ENCODE measurements at places on chromosomes 13 and 19.

GRCh38 chr19:35100588-35101533, 14.8 kb upstream of the FXYD3 start:
- DNase-seq, result no peak

DNA sequence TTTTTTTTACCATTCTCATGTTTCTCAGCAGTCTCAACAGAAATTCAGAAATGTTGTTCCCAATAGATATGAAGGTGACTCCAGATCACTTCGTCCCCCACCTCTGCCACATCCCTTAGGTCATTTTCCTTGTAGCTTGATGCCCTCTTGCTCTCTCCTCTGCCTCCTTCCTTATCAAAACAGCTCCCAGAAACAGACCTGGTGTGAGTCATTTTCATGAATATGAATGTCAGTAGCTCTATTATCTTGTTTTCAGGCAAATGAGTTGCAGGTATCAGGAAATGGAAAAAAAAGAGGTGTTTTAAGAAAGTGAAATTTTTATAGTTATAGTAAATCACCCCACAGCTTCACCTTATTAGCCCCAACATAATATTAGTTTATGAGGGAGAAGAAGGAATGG, 539.3 kb downstream of the SUCLA2 start:
- no peak for DNase-seq

DNA sequence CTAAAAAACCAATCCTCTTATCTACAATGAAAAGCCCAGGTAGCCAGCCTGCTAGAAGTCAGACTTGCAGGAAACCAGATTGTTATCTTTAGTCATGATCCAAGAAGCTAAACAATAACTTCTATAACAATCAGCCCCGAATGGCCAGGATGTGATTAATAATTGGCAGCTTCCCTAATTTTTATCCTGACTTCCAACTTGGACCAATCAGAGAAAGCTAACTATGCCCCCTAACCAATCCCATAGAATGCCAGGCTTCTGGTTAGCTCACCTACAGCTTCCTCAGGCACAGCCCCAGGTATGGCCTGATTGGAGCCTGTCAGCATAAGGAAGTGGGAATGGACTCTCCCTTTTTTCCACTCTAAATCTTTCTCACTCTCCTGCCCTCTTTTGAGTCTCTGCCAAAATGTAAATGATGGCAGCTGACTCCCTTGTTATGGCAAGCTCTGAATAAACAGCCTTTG, 394.9 kb downstream of the DLEU7 start:
- DNase-seq, result no peak

DNA sequence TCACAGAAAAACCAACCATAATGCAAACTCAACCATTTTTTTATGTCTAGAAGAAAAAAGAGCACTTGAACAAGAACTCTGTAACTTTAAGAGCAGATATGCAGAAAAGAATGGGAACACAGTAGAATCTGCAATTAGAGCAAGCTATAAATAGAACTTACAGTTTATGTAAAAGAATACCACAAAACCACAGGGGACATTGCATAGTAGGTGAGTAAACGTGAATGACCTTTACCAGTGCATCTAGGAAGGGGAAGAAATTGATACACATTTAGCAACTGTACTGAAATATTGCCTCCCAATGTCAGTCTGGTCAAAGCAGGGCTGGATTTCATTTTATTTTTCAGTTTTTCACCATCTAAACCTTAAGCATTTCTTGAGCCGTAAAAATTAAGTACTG, 242.2 kb upstream of the EDNRB start:
- no peak for DNase-seq

- DNase-seq, result no peak
Measured at GRCh38 chr19:4738734-4739133, 15.1 kb upstream of the DPP9 start.

DNA sequence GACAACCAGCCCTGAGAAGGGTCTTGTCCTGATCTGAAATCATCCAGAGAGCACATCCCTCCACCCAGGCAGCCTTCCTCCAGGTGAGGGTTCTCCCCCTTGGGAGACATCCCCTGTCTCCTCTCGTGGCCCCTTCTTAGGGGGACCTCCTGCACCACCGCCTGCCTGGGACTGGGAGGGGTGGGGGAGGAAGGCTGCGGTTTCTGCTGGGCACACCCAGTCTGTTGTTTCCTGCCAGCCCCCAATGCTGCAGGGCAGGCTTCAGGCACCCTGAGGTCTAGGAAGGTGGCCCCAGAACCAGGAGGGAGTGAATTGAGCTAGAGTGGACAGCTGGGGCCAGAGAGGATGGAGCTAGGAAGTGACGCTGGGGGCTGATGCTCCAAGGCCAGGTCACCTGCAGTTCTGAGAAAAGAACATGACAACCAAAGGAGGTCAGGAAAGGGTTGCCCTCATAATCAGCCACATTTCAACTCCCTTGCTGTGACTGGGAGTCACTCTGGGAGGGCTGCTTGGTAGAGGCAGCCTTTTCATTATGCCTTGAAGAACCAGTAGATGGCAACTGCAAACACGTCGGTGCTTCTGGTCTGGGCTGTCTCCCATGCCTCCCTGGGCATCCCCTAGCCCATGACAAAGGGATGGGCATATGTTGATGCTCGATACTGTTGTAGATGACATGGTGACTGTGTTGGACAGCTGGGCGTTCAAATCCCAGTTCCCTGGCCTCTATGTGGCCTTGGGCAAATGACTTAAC, 1.4 kb downstream of the ARHGEF18 start:
- peak; percentile 43 for DNase-seq

- no peak for DNase-seq
Measured at GRCh38 chr19:7400815-7401214, 52.1 kb downstream of the ARHGEF18 start.

GRCh38 chr13:43573361-43573740, 213.4 kb downstream of the ENOX1 start:
- no peak for DNase-seq

DNA sequence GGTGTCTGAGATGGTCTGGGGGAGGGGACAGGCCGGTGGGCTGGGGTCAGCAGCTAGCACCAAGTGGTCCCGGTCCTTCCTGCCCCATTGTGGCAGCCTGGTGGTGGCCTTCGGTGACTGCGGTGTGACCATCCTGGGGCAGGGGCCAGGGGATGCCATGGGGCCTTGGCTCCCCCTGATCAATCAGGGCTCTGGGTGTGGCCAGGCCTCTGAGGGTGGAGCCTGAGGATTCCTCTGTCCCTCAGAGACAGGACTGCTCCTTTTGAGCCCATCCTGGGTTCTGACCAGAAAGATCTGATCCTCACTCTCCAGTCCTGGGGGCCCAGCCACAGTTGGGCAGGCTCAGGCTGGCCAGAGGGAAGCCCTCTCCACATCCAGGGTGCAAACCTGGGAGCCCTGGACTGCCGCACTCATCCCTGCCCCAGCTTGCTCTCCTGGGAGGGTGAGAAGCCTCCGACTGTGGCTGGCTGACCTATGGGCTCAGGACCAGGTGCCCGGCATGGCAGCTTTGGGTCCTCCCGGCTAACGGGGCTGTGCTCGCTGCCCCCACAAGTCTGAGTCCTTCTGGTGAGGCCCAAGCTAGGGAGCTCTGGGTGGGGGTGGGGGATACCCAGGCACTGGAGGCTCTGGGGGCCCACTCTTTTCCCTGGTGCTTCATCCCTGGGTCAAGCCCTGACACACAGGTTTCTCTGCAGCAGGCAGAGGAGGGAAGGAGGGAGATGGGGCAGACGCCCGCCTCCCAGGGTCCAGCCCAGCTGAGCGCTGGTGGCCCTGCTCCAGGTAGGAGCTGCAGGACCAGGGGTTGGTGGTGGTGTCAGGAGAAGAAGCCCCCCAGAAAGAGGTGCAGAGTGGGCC, 59.5 kb downstream of the IER2 start:
- no peak for DNase-seq

GRCh38 chr19:18319591-18320135, 3.2 kb downstream of the LSM4 start:
- no peak for DNase-seq

GRCh38 chr13:32840989-32841713, 175.1 kb upstream of the KL start:
- DNase-seq, result no peak

DNA sequence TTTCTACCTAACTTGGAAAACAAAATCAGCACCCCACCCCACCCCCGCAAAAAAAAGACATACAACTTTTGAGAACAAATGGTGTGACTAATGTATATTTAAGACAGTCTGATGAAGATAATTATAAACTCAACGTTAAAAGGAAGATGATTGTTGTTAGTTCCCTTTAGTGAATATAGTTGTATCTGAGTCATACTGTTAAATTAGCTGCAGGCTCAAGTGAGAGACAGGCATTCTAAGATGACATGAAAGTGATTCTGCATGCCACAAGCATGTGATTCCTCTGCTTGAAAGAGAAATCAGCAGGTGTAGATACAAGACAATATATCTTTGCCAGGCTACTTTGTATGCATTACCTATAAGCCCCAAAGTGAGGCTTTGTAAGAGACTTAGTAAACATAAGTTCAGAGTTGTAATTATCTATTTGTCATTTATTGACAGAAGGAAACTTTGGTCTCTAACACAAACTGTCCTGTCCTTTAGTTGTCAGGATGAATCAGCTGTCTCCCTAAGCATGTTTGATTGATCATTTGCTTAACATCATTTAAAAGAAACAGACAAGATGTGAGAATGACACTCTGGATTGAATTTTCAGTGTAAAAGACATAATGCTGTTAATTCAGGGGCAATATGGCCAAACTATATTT, 319.4 kb upstream of the HTR2A start:
- no peak for DNase-seq

GRCh38 chr13:66264971-66265370, 965.2 kb downstream of the PCDH9 start:
- no peak for DNase-seq

GRCh38 chr19:11203194-11204075, 6.1 kb upstream of the KANK2 start:
- DNase-seq, result no peak

DNA sequence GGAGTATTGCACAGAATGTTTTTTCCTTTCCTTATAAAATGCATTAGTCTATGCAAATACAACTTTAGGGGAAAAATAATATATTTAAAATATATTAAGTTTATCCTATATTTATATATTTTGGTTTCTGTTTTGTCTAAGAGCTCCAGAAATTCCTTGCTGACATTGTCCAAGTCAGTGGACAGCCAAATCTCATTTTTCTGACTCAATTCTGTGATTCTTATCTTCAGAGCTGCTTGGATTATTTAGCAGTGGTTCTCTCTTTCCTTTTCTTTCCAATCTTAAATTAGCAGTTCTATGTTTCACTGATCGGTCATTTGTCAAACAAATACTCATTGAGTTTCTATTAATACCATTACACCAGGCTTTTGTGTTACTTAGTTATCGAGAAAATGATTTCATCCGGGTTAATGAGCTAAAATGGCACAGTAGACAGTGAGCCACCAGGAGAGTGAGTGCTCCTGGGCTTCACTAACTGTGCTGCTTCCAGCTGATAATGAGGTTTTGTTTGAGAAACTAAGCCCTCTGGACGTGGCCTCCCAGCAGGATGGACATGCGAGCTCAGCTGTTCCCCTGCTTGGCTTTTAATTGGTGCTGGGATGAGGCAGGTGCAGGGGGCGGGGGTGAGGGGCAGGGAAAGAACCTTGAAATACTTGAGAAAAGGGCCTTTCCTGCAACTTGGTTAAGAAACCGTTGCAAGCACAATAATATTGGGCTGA, 44.0 kb downstream of the ATP11A start:
- no peak for DNase-seq

GRCh38 chr19:3982701-3983541, 2.3 kb downstream of the EEF2 start:
- no peak for DNase-seq

GRCh38 chr19:29321116-29321515, 108.2 kb upstream of the UQCRFS1 start:
- no peak for DNase-seq

DNA sequence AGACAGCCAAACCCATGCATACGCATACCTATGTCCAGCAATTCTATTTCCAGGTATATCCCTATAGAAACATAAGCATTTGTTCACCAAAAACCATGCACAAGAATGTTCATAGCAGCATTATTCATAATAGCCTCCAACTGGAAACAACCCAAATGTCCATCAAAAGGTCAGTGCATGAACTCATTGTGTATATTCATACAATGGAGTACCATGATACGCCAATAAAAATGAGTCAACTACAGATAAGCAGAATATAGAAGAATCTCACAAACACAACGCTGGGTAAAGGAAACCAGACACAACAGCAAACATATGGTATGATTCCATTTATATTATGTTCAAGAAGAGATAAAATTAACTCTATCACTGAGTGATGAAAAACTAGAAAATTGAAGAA, 23.8 kb downstream of the DEDD2 start:
- no peak for DNase-seq

GRCh38 chr19:31979949-31980670, 365.3 kb upstream of the ZNF507 start:
- DNase-seq, result no peak
